ENCODE measurements at places on chromosomes 3 and 15. TPM values are rescaled to one million over a fixed set of nuclear protein-coding genes. Genes with fewer than 3 reads are reported as not detected.

SPRED1 gene
- total RNA-seq = 42.4 TPM

EPHA3 gene
- 42.7 TPM for total RNA-seq

TICRR gene
- 3.6 TPM for total RNA-seq

SLC2A2 gene
- not detected for total RNA-seq

ABCC5 gene
- 41.6 TPM for total RNA-seq

CFAP100 gene
- 1.7 TPM for total RNA-seq

DNA sequence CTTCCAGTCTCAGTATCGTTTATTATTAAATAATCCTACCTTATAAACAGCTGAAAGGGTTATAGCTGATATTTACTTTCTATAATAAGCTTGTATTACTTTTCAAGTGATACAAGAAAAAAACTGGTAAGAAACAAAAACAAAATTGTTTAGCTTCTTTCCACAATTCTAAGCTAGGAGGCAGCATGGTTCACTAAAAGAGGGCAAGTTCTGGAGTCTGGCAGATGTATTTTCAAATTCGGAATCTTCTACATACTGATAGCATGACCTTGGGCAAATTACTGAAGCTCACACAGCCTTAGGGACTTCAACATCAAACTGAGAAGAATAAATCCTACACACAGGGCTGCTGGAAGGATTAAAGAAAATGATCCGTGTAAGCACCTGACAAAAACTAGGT is 15.4 kb downstream of the C15orf62 start:
- ATAC-seq = peak; percentile 56

GRCh38 chr3:29033511-29033910 is 247.4 kb upstream of the RBMS3 start:
- no peak for ATAC-seq

- no peak for ATAC-seq
Observed at GRCh38 chr3:64627471-64628321, 60.1 kb downstream of the ADAMTS9 start.

DNA sequence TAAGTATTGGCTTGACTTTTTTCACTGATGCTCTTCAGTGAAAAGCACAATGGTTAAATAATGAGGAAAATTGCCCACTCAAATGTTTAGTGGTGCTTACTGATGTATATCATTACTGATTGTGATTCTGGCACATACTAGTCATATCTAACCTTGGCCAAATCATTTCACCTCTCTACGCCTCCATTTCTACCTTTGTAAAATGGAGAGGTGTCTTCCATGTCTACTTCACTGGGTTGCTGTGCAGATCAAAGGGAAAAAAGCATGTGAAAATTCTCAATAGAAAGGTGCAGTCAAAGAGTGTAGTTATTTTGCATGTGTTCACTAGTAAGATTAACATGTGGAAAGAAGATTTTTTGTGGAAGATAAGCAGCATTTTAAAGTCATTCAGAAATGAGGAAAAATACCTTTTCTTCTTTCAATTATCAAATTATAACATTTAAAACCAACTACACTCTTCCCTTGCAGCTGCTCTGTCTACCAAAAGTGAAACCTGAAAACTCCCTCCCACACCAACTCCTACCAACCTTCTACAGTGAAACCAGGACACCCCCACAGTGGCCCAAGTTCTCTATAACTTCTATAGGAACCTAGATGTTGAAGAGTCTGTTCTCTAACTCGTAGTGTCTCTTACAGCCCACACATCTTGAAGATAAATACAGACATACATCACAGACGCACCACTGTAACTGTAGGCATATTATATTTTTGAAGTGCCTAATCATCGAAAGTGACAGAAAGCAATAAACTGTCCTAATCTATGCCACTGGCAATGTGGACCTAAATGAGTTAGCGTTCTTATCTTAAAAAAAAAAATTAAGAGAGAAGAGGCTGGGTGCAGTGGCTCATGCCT is 1.4 kb downstream of the CD200R1 start:
- ATAC-seq = no peak

GRCh38 chr15:67241132-67241855 is 13.2 kb downstream of the AAGAB start:
- no peak for ATAC-seq

GRCh38 chr3:156368189-156368588 is 186.7 kb downstream of the SSR3 start:
- no peak for ATAC-seq

- ATAC-seq = no peak
Observed at GRCh38 chr3:50591196-50591741, 20.3 kb downstream of the CISH start.

DNA sequence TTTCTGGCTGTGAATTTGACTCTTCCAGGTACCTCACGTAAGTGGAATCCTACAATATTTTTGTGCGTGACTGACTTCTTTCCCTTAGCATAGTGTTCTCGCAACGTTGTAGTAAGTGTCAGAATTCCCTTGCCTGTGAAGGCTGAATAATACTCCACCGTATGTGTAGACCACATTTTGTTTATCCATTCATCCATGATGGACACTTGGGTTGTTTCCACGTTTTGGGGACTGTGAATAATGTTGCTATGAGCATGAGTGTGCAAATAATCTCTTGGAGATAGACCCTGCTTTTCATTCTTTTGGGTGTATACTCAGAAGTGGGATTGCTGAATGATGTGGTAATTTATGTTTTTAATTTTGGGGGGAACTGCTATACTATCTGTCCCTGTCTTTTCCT is 82.2 kb downstream of the APBA2 start:
- no peak for ATAC-seq

DNA sequence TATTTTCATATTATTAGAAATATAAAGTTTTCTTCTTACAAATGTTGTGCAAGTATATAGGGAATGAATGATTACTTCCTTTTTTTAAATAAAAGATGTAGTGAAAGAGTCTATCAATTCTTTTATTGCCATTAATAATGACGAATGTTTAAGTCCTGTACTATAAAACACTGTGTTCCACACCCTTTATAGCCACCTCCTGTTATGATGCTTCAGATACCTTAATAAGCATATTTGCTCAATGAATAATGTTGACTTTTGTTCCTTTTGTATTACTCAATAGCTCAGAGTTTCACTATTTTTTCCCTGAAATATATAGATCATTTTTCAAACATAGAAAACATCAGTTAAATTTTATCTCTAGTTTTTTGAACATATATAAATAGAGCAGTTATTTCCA is 378.2 kb upstream of the THBS1 start:
- ATAC-seq = no peak

DNA sequence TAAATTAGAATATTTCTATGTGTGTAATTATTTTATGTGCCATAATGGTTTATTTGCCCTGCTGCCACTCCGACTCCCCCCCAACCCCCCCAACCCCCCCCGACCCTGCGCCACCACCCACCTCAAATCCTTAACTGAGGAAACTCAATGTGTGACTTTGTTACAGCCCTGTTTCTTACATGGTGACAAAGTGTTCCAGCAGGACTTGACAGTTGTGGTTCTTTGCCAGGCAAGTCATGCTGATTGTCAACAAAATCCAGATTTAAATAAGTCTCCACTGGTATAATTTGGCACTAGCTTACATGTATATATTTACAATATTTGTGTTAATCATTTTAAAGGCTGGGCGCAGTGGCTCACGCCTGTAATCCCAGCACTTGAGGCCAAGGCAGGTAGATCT is 7.7 kb downstream of the EBLN2 start:
- no peak for ATAC-seq

- no peak for ATAC-seq
Observed at GRCh38 chr15:101368861-101369642, 74.0 kb upstream of the SNRPA1 start.

GRCh38 chr3:50651920-50652529 is 22.7 kb upstream of the DOCK3 start:
- ATAC-seq = peak; percentile 27

GRCh38 chr15:59453474-59454215 is 15.7 kb downstream of the FAM81A start:
- ATAC-seq = no peak

GRCh38 chr3:72050048-72050632 is 265.2 kb upstream of the PROK2 start:
- no peak for ATAC-seq

DNA sequence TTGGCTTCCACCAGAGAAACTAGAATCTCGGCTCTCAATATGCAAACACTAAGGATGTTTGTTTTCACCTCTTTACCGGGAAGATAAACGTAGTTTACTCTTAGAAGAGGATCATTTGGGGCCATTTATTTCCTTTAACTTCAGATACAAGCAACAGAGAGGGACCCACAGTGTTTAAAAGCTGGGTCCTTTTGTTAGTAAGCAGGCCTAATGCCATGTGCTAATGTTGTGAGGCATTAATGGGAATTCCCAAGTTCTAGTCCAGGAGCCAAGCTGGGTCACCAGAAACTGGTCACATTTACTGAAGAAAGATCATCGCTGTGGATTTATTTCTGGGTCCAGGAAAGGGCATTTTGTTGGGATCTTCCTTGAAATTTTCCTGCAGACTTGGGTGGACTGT is 78.1 kb upstream of the ADAMTS9 start:
- ATAC-seq = no peak

DNA sequence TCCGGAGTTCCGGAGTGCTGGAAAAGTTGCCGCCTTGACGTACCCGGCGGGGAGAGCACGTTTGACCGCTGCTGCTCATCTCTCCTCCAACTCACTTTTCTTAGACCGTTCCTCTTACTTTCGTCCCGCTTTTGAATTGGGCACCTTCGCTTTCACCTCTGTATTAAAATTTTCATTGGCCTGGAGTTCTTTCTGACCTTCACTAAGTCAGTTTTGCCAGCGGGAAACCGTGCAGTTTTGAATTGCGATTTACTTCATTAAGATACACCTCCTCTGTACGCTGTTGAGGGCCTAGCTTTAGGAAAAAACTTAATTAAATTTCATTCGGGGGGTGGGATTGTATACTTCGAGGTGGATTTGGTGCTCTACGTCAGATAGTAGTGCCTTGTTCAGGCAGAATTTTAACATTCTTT is 1.3 kb downstream of the GMPS start:
- ATAC-seq = no peak
